Naive B cell (primary cell): ENCODE measurements at places on chromosomes 5 and 9.

DNA sequence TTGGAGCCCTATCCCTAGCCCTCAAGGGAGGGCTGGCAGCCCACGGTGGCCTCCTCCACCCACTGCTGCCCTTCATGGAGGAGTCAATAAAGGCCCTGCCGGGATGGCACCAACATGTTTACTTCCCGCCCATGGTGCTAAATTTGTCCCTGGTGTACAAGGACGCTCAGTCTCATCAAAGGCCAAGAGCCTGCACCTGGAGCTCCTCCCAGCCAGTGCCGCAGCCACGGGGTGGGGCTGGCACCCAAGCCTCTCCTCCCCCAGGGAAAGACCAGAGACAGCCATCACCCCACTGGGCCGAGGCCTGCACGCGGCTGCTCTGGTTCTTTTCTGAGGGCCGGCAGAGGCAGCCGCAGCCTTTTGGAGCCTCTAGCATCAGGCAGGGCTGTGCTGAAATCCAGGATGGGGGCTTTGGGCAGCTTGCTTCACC lies 34.8 kb upstream of the RXRA start:
- peaks cover 21% of the 10 kb centered on the region for H3K4me1 ChIP-seq
- H3K27ac ChIP-seq = no peak overlapping the region
- DNase-seq = no peak
- peaks cover 23% of the 10 kb centered on the region for H3K27me3 ChIP-seq
- no peak overlapping the region for H3K4me3 ChIP-seq

DNA sequence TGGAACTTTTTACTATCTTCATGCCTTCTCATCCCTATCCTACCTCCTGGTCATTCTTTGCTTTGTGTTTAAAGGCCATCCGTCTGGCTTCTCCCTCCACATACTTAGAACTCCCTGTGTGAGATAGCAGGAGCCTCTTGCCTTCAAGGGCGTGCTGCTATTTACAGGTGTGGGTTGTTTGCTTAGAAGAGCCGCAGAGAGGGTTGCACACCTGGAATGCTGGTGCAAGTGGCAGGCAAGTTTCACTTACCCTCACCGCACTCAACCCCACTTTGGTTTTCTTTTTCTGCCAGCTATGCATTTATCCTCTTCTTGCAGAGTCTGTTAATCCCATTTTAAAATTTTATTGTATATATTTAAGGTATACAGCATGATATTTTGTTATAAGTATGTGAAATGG lies 12.6 kb downstream of the SKP2 start:
- peaks cover 12% of the 10 kb centered on the region for H3K4me1 ChIP-seq
- DNase-seq = no peak
- H3K27me3 ChIP-seq = no peaks in the 10 kb centered on the region
- H3K27ac ChIP-seq = no peak overlapping the region

DNA sequence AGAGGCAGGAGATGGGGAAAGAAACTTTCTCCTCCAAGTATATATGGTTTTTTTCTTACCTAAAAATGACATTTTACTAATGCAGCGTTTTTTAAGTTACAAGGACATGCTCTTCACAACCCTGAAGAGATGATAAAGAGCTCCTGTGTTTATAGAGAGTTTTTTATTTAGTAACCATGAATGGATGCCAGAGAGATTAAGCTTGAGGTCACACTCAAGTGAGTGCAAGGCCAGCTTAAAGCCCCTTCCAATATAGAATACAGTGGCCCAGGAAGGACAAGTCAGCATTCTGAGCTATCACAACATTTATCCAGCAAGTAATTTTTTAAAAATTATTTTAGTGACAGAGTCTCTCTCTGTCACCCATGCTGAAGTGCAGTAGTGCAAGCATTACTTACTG lies 6.7 kb upstream of the HAVCR2 start:
- no peak overlapping the region for H3K4me3 ChIP-seq
- H3K36me3 ChIP-seq = no peaks in the 10 kb centered on the region
- DNase-seq = no peak
- H3K27ac ChIP-seq = no peak overlapping the region

DNA sequence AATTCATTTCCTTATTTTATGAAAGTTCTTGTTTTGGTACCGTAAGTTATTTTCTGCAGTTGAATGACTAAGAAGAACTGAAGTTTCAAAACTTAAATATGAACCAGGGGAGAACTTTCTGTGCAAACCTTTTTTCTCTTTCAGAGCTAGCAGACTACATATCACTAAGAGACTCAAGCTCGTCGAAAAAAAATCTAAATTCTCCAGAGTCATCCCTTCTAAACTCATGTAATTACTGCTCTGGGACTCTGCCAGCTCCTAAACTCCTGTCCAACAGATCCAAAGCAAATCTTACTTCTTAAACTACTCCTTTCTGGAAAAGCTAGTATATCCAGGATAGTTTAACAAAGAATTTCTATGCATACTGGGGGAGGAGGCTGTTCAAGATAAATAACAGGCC lies 87.0 kb upstream of the NR5A1 start:
- peaks cover 13% of the 10 kb centered on the region for H3K27me3 ChIP-seq
- peaks cover 4% of the 10 kb centered on the region for H3K4me1 ChIP-seq
- no peak overlapping the region for H3K4me3 ChIP-seq
- H3K36me3 ChIP-seq = no peaks in the 10 kb centered on the region
- no peak overlapping the region for H3K27ac ChIP-seq

- H3K36me3 ChIP-seq = no peaks in the 10 kb centered on the region
- DNase-seq = no peak
- H3K4me3 ChIP-seq = no peak overlapping the region
Measured at GRCh38 chr5:168951356-168951755, 349.6 kb downstream of the SLIT3 start.
